AML-193 (cell line): ENCODE measurements at places on chromosomes 7 and 10.

GRCh38 chr10:10367264-10367663 is 650.4 kb upstream of the CELF2 start:
- no peak for DNase-seq

DNA sequence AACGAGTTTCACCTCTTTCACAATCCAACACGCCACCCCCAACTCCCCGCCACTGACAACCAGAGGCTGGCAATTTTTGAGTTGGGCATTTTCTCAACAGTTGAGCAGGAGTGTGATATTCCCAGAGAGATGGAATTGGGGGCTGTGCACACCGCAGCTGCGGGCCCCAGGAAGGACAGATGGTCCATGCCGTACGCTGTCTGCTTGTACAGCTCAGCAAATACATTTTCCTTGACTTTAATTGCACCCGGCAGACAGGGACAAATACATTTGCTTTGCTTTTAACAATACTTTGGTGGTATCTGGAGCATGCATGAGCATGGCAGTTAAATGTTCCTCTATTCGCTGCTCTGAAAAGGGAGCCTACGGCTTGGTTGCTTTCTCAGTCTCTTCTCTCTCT is 354.2 kb upstream of the DPP6 start:
- no peak for DNase-seq

DNA sequence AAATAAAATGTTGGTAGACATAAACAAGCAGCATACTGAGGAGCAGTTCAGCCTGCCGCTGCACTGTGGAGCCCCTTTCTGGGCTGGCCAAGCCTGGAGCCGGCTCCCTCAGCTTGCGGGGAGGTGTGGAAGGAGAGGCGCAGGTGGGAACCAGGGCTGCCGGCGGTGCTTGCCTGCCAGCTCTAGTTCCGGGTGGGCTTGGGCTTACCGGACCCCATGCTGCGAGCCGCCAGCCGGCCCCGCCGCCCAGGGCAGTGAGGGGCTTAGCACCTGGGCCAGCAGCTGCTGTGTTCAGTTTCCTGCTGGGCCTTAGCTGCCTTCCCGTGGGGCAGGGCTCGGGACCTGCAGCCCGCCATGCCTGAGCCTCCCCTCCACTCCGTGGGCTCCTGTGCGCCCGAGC is 672.9 kb upstream of the POM121L12 start:
- no peak for DNase-seq

DNA sequence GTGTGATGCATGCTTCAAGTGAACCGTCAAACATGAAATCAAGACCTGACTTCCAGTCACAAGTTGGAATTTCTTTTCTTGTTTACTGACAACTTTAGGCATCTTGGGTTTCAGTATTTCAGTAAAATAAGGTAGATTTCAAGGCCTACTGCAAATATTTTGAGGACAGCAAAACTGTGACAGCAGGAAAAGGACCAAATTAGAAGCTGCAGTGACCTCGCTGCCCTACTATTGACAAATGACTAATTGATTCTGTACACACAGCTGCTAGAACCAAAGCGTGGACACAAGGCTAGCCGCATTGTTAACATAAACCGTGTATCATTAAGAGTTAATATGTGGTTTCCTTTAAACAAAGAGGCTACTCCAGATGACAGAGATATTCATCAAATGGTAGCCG is 105.7 kb upstream of the SEC61G start:
- no peak for DNase-seq

DNA sequence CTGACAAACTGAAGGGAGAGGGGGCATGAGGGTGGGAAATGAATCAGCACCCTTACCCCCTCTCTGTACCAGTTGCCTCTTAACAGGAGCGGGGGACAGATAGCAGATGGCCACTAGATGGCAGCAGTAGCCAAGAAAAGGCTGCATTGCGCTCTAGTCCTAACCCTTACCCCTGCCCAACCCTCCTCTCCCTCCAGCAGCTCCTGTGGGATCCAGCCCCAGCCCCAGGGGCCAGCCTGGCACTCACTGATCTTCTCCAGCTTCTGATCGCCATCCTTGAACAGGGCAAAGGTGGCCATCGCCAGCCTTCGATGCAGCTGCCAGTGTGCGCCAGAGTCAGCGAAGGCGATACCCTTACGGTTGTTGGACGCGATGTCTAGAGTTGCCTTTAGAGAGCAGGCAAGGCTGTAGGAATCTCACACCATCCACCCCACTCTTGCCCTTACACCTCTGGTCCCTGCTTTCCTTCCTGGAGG is 2.2 kb downstream of the CYP17A1 start:
- DNase-seq = peak; percentile 62

DNA sequence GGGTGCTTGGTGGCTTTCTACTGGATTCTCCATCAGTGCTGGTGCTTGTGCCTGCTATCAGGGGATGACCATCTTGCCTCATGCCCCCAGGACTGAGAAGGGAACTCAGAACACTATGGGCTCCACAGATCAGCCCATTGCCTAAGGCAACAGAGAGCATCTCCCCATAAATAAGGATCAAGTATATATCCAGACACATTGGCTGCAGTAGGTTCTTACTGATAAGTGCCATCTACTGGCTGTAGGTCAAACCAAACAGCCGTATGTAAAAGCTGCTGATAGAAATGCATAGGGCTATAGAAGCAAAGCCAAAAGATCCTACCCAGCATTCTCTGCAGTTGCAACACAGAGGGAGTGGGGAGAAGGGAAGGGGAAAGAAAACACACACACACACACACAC is 153.7 kb downstream of the CDK14 start:
- no peak for DNase-seq

DNA sequence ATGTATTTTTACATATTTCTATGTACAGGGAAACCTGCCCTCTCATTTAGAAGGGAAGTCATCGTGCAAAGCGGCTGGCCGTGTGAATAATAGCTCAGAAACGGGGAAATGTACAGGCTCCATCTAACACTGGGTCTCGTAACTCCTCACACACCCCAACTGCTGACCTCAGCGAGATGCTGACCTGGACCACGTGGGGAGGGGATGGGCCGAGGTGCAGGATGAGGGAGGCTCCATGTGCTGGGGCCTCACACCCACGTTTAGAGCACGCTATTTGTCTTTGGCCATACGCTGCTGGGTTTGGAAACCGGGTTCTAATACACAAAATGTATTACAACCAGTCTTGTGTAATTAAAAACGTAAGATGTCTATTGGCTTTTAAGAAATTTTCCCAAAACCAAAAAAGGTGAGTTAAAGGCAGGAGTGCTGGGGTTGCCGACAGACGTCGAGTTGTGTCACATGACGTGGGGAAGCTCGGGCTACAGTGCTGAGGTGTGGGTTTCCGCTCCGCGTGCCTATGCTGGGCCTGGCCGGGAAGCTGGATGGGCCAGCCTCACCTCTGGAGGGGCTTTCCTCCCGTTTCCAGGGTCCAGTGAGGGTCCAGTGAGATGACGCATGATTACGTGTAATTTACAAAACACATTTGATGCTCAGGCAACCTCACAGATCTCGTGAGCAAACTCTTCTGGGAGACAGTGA is 215.6 kb downstream of the DNAJB6 start:
- no peak for DNase-seq

DNA sequence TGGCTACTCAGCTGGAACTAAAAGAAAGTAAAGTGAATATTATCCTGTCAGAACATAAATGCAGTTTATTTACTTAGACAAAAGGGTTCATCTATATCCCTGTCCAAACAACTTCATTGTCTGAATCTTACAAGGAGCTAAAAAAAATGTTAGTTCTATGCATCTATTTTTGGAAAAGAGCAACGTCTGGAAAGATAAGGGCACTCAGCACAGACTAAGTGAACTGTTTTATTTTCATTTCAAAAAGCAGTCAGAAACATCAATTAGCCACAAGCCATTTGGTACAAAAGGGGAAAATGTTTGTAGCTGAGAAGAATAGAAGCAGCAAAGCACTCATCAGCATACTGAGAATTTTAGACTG is 245.5 kb downstream of the FOXP2 start:
- no peak for DNase-seq

DNA sequence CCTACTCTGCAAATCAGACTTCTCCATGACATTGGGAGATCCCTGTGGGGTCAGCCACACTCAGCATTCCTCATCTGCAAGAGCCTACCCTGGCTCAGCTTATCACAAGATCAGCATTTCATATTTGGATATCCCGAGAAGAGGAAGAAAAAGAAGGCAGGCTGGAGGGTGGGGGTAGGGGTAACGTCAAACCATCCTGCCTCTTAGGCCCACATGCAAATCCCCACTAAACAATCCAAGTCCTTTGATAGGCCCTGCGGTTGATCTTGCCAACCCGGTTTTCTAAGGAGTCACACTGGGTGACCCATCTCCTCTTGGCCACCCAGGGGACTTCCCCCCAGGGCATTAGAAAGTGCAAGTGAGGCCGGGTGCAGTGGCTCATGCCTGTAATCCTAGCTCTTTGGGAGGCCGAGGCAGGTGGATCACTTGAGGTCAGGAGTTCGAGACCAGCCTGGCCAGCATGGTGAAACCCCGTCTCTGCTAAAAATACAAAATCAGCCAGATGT is 128.0 kb upstream of the CALN1 start:
- no peak for DNase-seq

DNA sequence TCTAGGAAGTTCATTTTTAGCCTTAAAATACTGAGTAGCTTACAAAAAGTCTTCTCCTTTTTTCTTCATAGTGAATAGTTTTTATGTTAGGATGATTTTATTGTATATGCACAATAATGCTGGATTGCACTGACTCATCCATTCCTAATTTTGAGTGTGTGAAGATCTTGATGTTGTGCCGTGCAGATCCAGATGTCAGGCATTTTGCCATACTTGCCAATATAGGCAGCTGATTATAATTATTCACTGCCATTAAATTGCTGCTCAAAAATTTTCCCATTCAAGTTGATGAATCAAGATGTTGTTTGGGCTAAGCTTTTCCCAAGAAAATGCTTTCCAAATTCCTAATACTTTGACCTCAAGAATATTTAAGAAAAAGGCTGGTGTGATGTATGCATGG is 218.3 kb downstream of the AHR start:
- no peak for DNase-seq

DNA sequence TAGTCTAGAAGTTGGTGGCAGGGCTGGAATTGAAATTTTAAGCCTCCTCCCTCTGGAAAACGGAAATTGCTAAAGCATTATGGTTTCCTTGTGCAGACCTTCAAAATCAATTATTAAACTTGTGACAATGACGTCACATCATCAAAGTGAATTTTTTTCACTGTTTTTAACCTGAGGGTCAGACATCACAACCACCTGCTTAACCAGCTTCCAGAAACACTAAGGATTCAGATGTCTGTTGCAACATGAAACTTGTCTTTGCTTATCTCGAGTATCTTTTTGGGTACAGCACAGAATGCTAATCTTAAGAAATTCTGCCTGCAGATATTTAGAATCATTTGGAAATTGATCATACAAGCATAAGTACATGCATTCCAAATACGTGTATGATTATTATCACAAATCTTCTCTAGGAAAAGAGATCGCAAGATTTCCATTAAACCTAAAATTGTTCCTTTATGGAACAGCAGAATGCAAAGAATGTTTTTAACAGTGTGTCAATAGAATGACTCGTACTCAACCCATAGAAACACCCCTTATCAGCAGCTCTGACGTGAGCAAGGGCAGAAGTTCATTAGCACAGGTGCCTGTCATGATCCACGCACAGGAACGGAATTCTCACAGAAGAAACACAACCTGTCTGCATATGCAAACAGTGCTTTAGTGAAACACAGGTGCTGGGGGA is 4.1 kb upstream of the GTPBP4 start:
- no peak for DNase-seq

- no peak for DNase-seq
Measured at GRCh38 chr7:96836456-96836855, 126.8 kb upstream of the SEM1 start.

DNA sequence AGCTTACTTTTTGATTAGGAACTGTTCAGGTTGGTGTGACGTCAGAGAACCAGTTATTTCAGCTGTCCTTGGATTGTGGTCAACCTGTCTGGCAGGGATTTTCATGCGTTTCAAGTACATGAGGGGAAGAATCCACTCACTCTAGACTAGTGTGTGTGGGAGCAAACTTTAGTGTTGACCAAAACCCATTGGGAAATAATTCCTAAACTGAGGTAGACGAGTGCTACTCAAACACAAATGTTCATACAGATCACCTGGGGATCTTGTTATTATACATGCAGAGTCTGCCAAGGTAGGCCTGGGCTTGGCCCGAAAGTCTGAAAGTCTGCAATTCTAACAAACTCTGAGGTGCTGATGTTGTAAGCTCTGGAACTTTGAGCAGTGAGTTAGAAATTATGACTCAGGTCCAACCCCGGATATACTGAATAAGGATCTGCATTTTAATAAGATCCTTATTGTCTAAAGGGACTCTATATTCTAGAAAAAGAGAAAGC is 111.1 kb upstream of the CREB5 start:
- DNase-seq = no peak

GRCh38 chr7:17844514-17845196 is 95.6 kb downstream of the SNX13 start:
- DNase-seq = no peak

DNA sequence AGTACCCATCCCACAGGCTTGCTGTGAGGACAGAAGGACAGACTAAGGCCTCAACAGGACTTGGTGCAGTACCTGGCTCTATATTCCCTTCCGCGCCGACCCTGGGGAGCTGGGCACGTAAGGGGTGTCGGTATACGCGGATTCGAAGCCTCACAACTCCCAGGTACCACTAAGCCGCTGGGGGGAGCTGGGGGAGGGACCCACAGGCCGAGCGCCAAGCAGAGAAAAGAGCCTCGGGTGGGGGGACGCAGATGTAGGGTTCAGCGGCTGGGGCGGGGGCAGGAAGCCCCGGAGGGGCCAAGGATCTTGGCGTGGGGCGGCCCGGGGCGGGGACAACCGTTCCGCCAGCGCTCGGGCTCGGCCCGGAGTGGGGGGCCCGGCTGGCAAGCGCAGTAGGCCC is 126.4 kb upstream of the ZNF746 start:
- no peak for DNase-seq

DNA sequence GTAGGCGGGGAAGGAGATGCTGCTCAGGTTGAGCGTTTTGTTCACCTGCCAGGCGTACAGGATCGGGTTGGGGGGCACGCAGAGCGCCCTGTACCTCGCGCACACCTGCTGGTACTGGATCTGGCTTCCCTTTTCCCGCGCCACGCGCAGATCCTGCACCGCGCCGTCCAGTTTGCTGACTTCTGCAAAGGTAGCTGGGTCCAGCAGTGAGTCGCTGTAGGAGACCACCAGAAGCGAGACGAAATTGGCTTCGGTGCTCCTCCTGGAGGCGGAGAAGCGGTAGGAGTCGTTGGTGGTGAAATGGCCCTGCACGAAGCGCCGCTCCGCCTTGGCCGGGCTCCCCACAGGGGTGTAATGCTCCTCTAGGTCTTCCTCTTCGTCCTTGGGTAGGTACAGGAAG is 90.7 kb upstream of the RAB18 start:
- no peak for DNase-seq

GRCh38 chr10:25191162-25191895 is 16.5 kb downstream of the GPR158 start:
- no peak for DNase-seq

- no peak for DNase-seq
Measured at GRCh38 chr10:3108033-3108432, 40.7 kb downstream of the PFKP start.

GRCh38 chr7:148218603-148219002 is 372.0 kb upstream of the C7orf33 start:
- DNase-seq = no peak
